ENCODE measurements at places on chromosomes 12 and 14.
A peak's percentile ranks its signal among the peaks of the same experiment; 100 is the strongest.

DNA sequence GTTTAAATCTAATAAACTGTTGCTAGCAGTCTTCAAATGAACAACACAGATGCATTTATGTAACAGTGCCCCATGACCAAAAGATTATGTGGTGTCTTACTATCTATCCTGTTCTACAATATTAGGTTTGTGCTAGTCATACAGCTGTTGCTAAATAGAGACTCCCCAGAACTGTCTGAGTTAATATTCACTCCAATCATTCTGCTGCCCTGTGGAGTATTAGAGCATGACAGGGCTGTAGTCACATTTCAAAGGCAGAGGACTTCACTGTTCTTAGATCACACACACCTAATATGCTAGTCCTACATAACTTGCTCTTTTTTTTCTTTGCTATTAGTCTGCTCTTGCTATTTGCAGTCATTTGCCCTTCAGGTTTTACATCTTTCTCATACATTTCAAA, 157.6 kb upstream of the MDGA2 start:
- no peak for DNase-seq

- no peak for DNase-seq
These were observed 49.2 kb upstream of the PRICKLE1 start for GRCh38 chr12:42638697-42639096.

- DNase-seq, result no peak
These were observed 2.4 kb downstream of the VRK1 start for GRCh38 chr14:96799489-96800054.

- no peak for DNase-seq
These were observed 59.7 kb upstream of the FAM222A start for GRCh38 chr12:109653890-109654289.

GRCh38 chr14:96445844-96446710, 54.1 kb downstream of the AK7 start:
- DNase-seq, result no peak

DNA sequence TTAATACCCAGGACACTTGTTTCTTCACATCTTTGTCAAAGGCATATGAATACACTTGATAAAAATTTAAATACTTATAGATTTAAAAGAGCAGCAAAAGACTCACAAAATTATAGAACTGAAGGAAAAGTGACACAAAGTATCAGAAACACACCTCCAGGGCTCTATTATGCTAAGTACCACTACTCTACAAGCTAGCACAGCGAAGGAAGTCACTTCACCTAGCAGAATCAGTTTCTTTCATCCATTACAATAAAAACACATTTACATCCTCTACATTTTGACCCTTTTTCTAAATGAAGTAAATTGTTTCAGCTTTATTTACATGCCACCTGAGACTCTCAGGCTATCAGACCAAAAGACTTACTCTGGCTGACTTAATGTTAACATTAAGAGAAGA, 26.6 kb upstream of the PTPRB start:
- DNase-seq, result no peak

DNA sequence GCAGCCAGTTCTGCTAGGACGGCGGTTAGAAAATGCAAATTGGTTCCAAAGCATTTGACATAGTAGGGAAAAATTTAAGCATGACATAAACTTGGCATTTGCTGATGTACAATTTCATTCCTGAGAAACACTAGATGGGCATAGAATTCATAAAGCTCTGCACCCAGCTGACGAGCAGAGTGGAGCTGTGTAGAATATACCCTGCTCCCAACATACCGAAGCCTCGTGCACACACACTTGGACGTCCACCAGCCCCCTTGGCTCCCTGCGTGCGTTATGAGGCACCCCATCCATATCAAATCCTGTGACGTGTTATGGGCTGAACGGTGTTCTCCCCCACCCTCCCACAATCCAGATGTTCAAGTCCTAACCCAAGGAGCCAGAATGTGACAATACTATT, 65.4 kb downstream of the CLMN start:
- no peak for DNase-seq

DNA sequence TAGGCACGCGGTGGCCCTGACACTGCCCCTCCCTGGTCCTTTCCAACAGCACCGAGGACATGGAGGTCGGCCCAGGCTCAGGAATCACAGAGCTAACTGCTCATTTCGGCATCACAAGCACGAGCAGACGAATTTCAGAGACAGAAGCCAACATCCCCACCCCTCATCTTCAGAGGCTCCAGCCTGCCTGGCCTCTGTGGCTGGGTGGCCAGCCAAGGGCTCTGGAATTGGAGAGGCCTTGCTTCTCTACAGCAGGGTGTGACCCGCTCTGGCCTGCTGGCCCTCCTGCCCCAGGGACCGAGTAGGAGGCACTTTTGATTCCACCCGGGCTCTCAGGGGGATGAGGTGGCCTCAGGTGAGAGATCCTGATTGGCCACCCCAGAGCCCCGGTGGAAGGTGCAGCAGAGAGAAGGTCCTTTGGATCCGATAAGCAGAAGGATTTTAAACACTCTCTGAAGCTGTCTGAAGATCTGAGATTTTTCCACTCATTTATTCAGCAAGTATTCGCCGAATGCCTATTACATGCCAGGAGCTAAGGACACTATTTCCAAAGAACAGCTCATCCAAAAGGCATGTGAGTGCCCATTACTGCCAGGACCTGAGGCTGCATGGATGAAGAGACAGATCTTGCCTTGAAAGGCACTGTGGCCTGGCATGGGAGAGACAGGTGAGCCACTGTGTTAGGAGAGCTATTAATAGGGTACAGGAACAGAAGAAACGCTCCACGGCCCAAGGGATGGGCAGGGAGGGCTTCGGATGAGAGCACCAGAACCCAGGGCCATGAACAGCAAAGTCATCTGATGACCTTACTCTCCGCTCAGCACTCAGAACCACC, 10.2 kb downstream of the BAG5 start:
- DNase-seq, result peak; percentile 73
